AG08396 (cell line): ENCODE measurements at places on chromosomes 11 and 22.

DNA sequence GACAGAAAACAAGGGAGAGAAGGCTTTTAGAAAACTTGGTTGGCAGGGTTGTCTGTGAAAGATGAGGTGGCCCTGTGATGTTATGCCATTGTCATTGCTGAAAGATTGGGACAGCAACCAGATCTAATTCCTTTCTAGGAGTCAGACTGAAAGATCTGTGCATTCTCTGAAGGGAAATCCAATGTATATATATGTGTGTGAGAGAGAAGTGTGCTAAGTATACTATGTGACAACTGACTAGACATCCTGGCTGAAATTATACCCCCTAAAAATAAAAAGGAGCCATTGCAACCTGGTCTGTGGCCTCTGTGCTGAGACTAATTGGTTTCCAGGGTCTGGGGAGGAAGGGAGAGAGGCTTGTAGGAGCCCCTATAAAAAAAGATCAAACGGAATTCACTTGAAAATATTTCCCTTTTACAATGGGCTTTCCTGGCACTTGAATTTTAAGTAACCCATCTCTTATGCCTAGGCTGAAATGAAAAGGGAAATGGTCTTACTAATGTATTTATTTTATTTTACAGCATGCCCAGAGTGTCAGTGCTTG is 1.2 kb upstream of the MPPED2 start:
- peak; percentile 3 for DNase-seq

- DNase-seq, result no peak
These were observed 1080.2 kb downstream of the OPCML start for GRCh38 chr11:132451942-132452601.

DNA sequence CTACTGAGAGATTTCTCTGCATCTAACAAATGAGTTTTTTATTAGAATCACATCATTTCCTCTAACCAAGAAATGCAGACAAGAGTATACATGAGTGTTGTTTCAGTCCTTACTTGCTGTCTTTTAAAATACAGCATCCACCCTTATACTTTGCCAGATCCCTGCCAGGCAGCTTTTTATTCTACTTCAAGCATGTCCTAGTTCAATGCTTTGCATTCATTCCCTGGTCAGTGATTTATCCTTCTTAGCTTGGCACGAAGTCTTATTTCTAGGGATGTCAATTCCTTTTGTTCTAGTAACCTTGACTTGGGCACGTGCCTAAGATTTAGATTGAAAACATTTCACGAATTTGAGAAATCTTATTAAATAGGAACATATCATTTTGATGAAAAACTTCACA is 307.2 kb upstream of the MPPED2 start:
- no peak for DNase-seq

DNA sequence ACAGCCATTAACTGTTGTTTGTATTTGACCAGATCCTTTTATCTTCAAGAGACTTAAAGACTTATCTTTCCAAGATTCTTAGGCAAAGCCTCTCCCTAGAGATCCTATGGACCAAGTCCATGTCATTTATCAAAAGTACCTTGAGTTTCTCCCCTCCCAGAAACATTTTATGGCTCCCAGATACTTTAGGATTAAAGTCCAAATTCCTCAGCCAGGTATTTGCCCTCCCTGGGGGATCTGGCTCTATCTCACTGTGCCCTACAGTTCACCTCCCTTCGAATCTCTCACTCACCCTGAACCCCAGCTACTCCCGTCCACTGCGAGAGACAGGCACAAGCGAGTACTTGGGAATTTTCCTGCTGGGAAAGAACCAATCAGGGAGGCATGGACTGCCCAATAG is 11.9 kb downstream of the MS4A8 start:
- no peak for DNase-seq

DNA sequence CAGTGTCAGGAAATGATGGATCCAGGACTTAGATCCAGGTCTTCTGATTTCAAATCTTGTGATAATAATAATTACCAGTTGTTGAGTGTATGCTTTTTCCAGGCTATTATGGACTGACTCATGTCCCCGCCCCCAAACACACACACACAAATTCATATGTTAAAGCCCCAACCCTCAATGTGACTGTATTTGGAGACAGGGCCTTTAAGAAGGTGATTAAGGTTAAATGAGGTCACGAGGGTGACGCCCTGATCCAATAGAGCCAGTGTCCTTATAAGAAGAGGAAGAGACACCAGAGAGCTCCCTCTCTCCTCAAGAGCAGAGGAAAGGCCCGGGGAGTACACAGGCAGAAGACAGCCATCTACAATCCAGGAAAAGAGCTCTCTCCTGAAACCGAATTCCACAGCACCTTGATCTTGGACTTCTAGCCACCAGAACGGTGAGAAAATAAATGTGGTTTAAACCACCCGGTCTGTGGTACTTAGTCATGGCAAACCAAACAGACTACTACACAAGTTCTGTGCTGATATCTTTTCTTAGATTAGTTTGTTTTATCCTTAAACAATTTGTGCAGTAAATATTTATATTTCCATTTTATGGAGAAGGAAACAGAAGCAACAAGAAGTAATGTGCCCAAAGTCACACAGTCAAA is 8.2 kb downstream of the TMPRSS5 start:
- no peak for DNase-seq

- no peak for DNase-seq
These were observed 129.9 kb upstream of the B3GAT1 start for GRCh38 chr11:134541951-134542350.

- DNase-seq, result no peak
These were observed 22.3 kb upstream of the PATL1 start for GRCh38 chr11:59691156-59691555.

DNA sequence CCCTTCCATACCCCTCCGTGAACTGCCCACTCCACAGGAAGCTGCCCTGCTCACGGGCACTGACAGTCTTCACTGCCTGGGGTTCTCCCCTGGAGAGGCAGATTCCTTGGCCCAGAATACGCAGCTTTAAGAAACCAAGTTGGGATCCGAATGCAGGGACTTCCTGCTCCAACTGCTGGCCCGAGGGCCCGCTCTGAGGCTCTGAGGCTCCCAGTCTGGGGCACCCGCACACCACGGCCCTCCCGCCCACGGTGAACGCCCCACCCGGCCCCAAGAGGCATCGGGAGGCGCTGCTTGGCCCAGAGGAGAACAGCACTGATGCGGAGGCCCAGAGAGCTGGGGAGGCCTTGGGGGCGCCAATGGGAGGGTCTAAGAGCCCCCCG is 42.3 kb downstream of the IGF2 start:
- peak; percentile 49 for DNase-seq

DNA sequence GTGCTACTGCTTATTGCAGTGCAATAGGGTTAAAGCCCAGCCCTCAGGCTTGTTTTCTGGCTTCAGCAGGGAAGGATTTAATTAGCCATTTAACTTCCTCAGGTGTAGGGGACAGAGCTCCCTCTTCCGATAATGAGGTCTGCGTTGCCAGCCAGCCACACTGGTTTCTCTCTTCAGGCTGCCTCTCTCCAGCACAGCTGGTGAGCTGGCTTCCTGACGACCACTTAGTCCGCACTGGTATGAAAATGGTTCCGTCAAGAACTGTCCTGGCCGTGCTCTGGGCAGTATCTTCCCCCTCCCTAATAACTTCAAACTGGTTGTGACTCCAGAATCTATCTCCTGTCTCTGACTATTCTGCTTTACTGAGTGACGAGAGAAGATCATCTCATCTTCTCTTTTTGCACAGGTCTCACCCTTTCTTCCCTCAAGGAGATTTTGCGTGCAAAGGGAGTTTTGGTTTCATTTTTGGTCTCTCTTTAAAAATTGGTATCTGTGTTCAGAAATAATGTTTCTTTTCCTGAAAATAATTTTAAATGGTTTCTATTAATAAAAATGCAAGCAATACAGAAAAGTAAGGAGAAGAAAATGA is 49.2 kb downstream of the CNTN5 start:
- DNase-seq, result no peak

- DNase-seq, result no peak
These were observed 21.0 kb downstream of the PHLDB1 start for GRCh38 chr11:118628432-118628831.

DNA sequence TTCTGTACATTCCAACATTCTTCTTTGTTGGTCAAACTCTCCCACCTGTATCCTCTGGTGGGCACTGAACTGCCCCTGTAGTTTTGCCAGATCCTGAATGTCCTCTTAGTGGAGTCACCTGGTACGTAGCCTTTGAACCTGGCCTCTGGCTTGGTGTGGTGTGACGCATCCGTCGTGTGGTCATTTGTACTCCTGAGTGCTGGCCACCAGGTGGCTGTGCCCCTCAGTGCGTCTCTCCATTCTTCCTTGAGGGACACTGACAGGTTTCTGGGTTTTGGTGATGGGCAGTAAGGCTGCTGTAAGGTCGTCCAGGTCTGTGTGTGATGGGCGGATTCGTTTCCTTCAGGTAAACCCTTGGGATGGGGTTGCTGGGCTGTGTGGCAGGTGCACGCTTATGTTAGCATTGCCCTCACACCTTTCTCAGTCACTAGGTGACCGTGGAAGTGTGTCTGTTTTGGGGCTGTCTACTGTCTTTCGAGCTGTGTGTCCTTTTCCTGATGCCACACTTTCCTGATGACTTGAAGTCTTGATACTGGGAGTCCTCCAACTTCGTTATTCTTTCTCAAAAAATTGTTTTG is 13.6 kb upstream of the RANBP1 start:
- DNase-seq, result no peak

DNA sequence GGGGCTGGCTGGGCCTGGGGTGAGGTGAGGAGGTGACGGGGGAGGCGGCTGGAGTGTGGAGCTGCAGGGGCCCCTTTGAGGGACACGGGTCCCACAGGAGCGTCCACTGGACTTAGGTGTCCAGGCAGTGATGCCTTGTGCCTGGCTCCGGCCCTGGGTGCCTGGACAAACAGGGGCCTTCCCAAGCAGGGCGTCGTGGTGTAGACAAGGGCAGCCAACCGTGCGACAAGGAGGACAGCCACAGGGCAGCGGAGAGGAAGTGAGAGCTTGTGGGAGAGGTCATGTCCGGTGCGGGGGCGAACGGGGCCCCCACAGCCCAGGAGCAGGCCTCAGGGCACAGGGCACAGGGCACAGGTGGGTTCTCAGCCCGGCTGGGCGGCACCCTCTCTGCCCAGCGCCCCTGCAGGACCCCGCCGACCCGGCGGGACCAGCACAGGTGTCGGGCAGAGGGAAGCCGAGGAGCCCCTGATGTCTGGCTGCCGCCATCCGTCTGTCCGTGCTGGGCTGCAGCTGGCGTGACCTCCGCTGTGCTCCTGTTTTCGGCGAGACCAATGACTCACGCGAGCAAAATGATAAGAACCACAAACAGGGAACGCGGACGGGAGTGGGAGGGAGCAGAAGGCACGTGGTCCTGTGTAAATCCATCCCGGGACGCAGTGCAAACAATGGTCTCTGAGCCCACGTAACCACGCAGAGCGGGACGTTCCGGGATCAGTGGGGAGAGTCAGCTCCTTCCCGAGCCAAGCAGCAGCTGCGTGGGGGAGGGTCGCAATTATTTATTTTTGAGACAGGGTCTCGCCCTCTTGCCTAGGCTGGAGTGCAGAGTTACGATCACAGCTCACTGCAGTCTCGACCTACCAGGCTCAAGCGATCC is 49.1 kb upstream of the A4GALT start:
- peak; percentile 95 for DNase-seq

GRCh38 chr22:48937032-48937639 is 890.5 kb downstream of the BRD1 start:
- no peak for DNase-seq

- DNase-seq, result no peak
These were observed 841 bp downstream of the B3GNT6 start for GRCh38 chr11:77035039-77035438.

DNA sequence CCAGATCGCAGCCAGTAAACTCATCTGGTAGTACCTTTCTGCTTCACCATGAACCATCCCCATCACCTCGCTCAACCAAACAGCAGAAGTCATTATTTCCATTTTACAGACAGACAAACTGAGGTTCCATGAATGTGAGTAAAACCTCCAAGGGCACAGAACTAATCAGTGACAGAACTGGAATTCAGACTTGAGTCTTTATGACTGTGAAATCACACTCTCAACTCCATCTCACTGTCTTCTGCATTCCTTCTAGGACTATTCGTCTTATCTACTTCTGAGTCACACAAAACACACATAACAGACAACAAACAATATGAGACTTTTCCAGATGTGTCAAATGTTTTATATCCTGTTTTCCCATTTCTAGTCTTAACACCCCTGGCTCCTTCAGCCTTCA is 9.3 kb upstream of the NUP50 start:
- DNase-seq, result no peak

- DNase-seq, result no peak
These were observed 64.5 kb upstream of the SCUBE2 start for GRCh38 chr11:9155930-9156329.

DNA sequence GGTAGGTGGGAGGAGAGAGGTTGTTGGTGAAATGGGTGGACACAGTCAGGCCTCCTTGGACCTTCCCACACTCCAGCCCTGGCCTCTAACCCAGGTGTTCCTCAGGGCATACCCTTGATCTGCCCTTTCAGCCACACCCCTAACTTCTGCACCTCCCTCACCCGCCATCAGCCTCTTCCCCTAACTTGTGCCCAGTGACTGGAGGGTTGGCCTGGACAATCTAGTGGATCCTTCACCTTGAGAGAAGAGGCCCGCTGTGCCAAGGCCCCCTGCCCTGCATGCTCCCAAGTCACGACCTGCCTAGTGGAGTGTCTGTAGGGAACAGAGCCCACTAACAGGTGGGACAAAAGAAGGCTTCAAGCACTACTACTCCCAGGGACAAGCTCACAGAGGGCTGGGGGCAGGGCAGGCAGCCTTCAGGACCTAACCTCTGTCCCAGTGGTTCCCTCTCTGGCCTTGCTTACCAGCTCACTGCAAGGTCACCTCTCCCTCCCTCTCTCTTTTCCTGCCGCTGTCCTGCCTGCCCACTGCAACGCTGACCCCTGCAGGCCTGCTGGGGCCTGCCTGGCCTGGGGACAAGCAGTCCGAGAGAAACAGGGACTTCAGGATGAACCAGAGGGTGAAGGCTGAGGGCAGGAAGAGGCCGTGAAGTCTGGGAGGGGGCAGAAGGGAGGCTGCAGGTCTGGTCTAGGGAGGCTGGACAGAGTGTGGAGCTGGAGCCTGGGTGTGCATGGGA is 3.3 kb downstream of the SYT7 start:
- peak; percentile 60 for DNase-seq

DNA sequence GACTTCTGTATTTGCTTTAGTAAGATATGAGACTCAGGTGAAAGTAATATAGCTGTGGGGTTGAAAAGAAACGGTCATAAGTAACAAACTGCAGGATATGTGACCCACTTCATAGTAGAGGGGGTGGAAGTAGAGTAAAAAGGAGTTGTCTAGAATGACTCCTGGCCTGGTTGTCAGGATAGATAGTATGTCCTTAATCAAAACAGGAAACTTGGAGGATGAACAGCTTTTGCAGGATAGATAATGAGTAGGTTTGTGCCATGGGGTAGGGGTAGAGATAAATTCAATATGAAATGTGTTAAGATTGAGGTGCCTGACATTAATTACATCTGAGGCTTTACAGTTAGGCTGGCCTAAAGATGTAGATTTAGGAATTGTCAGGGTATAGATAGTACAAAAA is 47.0 kb upstream of the B3GNT6 start:
- no peak for DNase-seq

DNA sequence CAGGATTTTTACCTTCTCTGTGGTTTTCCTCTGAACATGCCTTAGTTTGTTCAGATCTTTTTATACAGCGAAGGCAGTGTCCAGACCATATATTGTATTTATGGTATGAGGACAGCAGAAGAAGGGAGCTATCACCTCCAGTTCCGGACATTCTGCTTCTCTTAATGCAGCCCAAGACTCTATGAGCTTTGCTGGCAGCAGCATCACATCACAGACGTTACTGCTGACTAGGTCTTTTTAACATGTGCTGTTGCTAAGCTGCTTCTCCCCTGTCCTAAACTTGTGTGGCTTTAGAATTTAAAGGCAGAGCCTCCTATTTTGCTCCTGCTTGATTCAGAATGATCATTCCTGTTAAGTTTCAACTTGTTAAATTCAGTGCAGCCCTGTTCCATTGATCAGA is 13.4 kb downstream of the MICAL2 start:
- DNase-seq, result no peak
